Left cardiac atrium (tissue), 4 donors: ENCODE measurements at places on chromosomes 6 and 20. TPM values are rescaled to one million over a fixed set of nuclear protein-coding genes. Genes with fewer than 3 reads are reported as not detected.
A peak's percentile ranks its signal among the peaks of the same experiment; 100 is the strongest.

Gene QKI
- 317 TPM for total RNA-seq

Gene AVP
- not detected for total RNA-seq

Gene ENPP5
- 6.9 TPM for total RNA-seq

Gene PLA2G7
- total RNA-seq: 0.55 TPM

GRCh38 chr6:136753624-136754023, 38.7 kb downstream of the MAP3K5 start:
- no peak for DNase-seq

DNA sequence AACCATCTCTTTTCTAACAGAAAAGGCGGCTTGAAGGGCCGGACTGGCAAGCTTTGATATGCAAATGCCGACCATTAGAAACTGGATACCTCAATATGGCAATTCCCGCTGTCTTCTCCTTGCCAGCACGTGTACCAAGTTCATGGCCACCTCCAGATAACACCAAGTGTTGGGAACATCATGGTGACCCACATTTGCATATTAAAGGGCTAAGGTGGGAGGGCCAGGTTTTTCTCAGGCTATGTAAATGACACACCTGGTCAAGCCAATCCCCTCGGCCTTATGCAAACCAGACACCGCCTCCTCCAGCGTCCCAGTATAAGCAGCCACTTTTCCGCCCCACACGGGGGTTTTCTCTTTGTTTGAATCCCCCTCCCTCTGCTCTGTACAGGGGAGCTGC, 110.7 kb downstream of the DACT2 start:
- DNase-seq: no peak

GRCh38 chr6:106772270-106773142, 143.1 kb downstream of the QRSL1 start:
- DNase-seq: no peak

- peak; percentile 82 for DNase-seq
Measured at GRCh38 chr6:158835616-158836221, 16.6 kb upstream of the EZR start.

DNA sequence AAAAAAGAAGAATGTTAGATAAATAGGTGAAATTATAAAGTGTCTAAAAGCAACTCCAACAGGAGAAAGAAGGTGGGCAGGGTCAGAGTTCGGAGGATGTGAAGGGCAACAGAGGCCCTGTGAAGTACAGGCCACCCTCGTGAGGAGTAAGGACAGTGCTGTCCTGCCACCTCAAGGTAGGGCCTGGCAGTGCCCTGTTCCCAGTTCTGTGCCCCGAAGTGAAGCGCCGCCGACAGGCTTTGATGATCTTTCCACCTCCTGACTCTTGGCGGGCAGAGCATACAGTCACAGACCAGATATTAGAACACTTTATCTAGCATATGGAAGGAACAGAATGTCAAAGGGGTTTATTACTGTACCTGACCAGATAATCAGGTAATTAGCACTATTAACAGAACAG, 75.8 kb downstream of the GJA10 start:
- no peak for DNase-seq

GRCh38 chr6:150491131-150491810, 108.4 kb upstream of the PLEKHG1 start:
- DNase-seq: no peak

DNA sequence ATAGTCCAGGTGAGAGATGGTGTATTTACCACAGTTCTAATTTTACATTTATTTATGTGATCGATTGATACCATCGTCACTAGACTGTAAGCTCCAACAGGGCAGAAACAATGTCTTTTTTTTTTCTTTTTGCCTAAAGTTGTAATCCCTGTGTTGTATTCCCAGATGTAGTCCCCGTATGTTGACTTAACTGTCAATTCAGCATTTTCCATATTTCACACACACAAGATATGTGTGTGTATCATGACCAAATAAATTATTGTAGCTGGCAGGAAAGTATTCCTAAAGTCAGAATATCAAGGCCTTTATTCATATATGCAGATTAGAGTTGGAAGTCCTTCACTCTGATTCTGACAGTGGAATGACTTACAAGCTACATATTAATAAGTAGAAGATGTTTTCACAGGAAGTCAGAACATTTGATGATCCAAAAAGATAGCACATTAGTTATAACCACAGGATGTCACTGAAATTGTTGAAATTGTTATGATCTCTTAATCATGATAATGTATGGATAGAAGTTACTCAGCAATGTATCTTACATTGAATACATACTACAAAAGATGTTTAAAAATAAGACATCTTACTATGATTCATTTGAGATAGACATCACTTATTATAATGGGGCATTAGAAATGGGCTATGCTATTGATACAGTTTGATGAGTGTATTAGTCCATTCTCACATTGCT, 10.6 kb downstream of the RNF182 start:
- DNase-seq: no peak

DNA sequence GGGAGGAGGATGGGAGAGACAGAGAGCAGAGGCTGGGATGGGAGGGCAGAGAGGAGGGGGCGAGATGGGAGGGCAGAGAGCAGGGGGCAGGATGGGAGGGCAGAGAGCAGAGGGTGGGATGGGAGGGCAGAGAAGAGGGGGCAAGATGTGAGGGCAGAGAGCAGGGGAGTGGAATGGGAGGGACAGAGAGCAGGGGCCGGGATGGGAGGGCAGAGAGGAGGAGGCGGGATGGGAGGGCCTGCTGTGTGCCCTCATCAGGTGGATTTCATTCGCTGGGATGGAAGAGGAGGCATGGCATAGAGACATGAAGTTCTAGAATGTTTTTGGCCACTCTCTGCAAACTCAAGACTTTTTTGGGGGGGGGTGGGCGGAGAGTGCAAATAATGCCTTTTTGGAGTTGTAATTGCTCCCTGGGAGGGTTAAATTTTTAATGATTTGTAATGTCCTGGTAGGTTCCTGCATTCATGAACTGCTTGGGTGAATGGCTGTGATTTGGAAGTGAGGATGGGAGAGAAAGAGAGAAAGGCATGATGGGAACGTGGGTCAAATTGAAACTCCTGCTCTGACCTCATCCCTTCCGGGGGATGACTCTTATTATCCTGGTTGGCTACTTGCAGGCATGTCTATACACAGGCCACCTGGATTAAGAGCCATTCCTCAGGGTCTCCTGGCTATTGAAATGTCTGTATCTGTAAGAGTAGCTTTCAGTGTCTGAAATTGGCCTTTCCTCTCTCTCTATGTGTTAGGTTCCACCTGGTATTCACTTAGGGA, 162.4 kb upstream of the AGPAT4 start:
- no peak for DNase-seq

DNA sequence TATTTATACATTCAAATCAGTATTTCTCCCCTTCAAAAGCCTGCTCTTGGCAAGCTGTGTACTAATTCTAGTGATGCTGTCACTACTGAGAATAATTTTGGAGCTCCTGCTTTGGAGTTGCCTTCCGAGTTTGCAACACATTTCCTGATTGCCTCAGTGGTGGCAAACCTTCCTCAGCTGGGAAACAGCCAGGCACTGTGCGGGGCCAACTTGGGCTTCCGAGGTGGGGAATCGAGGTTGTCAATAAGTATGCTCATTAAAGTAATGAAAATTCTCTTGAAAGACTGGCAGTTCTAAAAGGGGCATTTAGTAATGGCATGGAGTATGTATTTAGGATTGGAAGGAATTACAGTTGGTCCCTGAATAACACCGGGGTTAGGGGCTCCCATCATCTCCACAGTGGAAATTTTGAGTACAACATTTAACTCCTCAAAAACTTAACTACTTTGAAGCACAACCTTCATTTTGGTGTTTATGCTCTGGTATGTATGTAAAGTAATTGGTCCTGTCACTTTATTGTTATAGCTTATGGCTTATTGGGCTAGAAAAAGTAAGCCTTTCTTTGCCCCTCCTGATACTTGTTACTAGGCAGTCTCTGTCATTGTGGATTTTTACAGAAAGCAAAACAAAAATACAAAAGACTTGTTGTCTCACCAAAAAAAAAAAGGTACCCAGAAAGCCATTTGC, 2.7 kb downstream of the PAQR8 start:
- no peak for DNase-seq

GRCh38 chr20:60667641-60668040, 584.4 kb upstream of the CDH4 start:
- no peak for DNase-seq

DNA sequence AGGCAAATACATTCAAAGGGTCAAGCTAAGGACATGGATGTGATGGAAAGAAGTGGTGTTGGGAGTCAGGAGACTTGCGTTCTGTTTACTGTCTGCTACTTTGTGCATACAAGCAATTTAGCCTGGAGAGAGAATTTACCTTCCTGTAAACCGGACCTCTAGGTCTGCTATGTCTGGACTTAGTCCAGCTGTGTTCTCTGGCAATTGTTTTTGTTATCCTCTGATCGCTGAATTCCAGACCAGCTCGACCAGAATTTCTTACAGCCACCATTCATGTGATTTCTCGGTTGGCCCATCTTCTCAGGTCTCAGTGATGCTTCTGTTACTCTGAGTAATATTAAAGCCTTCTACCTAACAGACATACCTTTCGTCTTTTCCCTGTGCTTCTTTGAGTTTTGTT, 75.2 kb downstream of the LRRC1 start:
- no peak for DNase-seq

DNA sequence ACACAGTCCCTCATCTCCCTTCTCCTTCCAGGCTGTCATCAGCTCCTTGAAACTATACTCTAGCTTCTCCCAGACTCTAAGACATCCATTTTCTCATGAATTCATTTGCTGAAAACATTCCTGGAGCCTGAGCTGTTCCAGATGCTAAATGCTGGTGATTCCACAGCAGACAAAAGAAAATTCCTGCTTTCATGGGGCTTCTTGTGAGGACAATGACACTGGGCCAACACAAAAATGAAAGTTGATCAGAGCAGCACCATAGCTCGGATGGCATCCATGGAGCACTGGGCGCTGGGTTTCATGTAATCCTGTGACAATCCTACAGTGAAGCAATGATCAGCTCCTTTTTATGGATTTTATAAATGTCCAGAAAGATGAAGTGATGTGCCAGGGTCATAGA, 47.4 kb upstream of the STX16 start:
- DNase-seq: no peak

DNA sequence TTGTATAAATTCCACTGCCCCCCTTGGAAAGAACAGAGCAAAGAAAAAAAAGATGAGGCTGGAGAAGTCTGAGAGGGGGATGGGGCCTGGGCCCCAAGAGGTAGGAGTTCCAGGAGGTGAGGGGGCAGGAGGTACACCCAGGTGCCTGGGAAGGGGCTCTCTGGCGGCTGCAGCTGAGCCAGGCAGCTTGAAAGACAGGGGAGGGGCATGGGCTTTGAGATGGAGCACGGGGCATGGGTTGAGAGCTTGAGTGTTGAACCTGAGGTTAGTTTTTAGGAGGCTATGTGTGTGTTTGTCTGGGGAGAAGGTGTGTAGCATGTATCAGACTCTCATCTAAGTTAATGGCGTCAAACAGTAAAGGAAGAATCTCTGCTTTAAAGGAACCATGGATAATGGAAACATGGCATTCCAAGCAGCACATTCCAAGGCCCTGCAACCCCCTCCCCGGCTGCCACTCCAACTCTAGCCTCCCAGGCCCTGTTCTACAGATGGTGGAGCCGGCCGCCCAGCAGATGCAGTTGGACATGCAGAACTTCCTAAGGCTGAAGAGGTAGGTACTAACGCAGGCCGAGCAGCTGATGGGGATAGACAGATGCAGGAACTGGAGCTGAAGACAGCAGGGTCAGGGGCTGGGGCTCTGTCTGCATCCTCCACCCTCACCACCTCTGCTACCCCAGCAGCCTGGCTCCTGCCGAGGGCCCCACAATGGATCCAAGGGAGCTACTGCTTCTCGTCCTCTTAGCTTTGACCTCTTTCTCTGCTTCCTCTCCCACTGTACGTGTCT, 42.1 kb downstream of the MDFI start:
- DNase-seq: peak; percentile 12

DNA sequence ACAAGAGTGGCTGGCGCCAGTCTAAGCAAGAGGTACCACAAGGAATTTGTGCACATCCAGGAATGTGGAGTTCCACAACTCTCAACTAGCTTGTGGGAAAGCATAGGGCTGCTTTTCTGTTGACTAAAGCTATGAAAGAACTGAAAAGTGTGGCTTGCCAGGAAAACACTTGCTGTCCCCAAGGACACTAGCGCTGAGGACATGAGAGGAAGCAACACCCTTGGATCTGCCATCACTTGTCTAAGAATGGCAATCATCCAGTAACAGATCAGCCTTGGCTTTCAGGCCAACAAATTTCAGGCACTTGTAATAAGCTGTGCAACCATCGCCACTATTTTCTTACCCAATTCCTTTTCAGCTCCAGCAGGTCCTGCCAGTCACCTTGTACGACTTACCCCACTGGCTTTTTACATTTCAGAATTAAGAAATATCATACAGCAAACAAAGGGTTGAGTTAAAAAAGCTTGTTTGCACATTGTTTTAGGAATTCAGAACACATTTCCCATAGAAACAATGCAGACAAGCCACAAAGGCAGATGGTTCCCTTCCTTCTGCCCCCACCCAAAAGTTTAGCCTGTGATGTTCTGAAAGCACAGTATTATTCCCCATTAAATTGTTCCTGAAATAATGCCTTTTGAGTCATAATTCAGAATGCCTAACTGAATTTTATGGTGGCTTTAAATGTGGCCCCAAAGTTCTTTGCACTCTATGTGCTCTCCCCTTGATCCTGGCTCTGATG, 57.9 kb upstream of the SSTR4 start:
- DNase-seq: peak; percentile 25

DNA sequence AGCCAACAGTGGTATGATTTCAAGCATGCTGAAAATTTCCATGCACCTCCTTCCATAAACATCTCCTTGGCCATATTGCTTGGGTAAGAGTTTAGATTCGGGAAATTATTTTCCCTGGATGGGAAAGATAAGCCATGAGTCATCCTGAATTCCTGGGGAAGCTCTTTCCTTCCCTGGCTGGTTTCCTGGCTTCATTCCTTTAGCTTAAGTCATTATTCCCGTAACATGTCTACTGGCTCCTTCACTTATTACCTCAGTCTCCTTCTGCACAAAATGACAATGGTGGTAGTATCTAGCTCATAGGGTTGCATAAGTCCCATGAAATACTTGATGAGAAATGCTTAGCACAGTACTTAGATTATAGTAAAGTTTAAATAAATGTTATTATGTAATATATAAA, 27.6 kb downstream of the TINAG start:
- DNase-seq: no peak

DNA sequence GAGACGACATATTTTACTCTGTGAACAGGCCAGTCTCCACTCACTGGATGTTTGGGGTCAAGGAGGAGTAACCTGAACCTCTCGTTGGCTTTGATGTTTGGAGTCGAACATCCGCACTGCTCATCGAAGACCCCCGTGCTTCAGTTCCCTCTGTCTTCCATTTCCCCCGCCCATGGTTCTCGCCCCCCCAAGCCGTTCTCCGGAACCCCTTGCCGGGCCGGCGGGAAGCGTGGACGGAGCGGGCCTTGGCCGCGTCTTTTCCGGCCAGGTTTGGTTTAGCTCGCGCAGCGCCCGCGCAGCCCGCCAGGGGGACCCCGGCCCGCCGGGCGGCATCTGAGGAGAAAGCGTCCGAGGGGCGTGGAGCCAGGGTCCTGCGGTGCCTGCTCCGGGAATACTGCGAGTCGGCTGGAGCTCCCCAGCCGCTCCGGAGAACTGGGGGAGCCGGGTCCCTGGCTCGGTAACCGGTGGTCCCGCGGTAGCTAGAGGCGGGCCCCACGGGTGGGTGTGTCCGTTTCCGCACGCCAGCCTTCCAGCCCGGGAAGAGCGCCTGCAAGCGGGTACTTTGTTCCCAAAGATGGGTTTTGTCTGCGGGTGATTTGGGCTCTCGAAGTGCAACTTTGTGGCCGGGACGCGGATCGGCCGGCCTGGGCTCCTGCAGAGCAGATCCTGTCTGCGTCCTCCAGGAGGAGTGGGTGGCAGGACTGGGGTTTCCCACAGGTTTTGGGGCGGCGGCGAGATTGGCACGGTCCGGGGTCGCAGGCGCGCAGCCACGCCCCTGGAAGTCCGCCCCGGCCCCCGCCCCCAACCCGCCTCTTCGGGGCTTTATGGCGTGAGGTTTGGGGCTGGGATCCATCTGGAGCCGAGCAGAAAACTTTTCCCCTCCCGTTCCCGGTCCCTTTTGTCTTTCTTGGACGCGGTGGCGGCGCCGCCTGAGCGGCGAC, at the start of gene TMEM200A:
Gene TMEM200A (plus strand): TSS at position 852 of the 941 bp plus-strand sequence. CDS start 74,406 bp downstream, outside the sequence.
- peak; percentile 34 for DNase-seq
